GM13976 (cell line): ENCODE measurements at places on chromosomes 12 and 14.
A peak's percentile ranks its signal among the peaks of the same experiment; 100 is the strongest.

DNA sequence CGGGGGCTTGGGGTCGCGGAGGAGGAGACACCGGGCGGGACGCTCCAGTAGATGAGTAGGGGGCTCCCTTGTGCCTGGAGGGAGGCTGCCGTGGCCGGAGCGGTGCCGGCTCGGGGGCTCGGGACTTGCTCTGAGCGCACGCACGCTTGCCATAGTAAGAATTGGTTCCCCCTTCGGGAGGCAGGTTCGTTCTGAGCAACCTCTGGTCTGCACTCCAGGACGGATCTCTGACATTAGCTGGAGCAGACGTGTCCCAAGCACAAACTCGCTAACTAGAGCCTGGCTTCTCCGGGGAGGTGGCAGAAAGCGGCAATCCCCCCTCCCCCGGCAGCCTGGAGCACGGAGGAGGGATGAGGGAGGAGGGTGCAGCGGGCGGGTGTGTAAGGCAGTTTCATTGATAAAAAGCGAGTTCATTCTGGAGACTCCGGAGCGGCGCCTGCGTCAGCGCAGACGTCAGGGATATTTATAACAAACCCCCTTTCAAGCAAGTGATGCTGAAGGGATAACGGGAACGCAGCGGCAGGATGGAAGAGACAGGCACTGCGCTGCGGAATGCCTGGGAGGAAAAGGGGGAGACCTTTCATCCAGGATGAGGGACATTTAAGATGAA lies 630 bp downstream of the FOS start:
- DNase-seq: peak; percentile 53

- no peak for DNase-seq
Measured at GRCh38 chr12:71652656-71653055, 11.0 kb downstream of the ZFC3H1 start.

DNA sequence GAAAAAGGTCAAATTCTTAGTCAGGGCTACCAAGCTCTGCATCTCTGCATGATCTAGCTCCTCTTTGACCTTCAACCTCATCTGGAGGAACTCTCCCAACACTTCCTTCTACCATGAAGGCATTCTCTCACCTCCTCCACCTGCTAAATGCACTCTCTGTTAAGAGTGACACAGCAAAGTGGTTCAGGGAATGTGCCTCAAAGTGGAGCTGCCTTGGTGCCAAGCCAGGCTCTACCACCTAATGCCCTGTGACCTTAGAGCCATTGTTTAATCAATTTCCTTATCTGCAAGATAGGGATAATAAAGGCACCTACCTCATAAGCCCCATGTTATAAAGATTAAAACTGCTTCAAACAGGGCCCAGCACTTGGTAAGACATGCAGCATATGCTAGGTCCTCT lies 236.7 kb downstream of the ANO2 start:
- no peak for DNase-seq

- DNase-seq: no peak
Measured at GRCh38 chr12:112185093-112185923, 59.9 kb downstream of the TRAFD1 start.

GRCh38 chr14:96574633-96575632 lies 72.8 kb downstream of the PAPOLA start:
- no peak for DNase-seq

- DNase-seq: no peak
Measured at GRCh38 chr12:105854071-105854470, 284.7 kb downstream of the NUAK1 start.

DNA sequence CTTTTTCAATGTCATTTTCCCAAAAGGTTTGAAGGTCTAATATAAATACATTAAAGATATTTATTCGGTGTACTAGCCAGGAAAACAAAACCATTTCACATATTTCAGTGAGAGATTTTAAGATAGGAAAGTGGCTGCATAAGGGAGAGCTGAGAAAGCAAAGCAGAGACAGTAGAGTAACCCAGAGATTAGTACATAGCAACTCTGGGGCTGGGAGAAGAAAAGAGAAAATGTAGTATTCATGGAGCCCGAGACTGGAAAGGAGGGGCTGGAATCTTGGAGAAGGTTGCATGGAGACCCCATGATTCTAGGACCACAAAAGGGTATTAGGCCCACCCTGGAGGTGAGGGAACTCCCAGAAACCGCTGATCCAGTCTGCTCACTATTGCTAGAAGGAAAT lies 236.9 kb downstream of the PAWR start:
- peak; percentile 0 for DNase-seq

GRCh38 chr12:90836689-90837088 lies 118.3 kb downstream of the CCER1 start:
- no peak for DNase-seq

DNA sequence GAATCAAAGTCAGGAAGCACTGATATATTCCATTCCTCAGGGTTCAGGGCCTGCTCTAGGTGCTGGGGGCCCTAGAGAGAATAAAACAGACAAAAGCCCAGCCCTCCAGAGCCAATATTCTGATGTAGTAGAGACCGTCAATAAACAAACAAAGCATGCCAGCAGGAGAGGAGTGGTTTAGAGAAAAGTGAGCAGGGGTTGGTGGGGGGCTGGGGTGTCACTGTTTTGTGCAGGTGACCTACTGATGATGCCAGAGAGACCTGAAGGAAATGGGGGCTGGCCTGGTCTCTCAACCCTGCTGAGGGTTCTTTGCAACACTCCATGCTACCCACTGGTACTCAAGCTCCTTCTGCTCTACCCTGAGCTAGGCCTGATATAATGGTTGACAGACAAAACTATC lies 26.5 kb downstream of the IL26 start:
- no peak for DNase-seq

GRCh38 chr14:30375296-30375892 lies 183.6 kb upstream of the G2E3 start:
- DNase-seq: peak; percentile 46

GRCh38 chr14:55427439-55427838 lies 13.0 kb downstream of the TBPL2 start:
- DNase-seq: no peak
